Tracheal epithelial cell (primary cell): ENCODE measurements at places on chromosomes 1 and 21. TPM values are rescaled to one million over a fixed set of nuclear protein-coding genes. Genes with fewer than 3 reads are reported as not detected.

CD164L2 gene
- total RNA-seq, result 1.2 and 4.0 TPM in 2 replicates

FAM163A gene
- not detected in 2 replicates for total RNA-seq

SUSD4 gene
- total RNA-seq, result under 0.01 and 0.21 TPM in 2 replicates

HOOK1 gene
- total RNA-seq, result 9.2 and 11.1 TPM in 2 replicates

OR2L2 gene
- total RNA-seq, result under 0.01 TPM in 1 of 2 replicates, not detected in the other

CD1D gene
- 0.96 and 3.8 TPM in 2 replicates for total RNA-seq

OR14K1 gene
- not detected in 2 replicates for total RNA-seq

SLFNL1 gene
- total RNA-seq, result under 0.01 TPM in 1 of 2 replicates, not detected in the other

TIAM1 gene
- total RNA-seq, result 10.2 and 13.7 TPM in 2 replicates

LBR gene
- 24.3 and 31.8 TPM in 2 replicates for total RNA-seq

KCNA10 gene
- total RNA-seq, result not detected in 2 replicates

ACTL8 gene
- not detected in 2 replicates for total RNA-seq

RPTN gene
- 0.21 and 0.72 TPM in 2 replicates for total RNA-seq

FMO5 gene
- total RNA-seq, result 0.43 and 1.2 TPM in 2 replicates

TNFAIP8L2 gene
- not detected in 2 replicates for total RNA-seq

PLCH2 gene
- total RNA-seq, result 91.0 and 107 TPM in 2 replicates

COP1 gene
- total RNA-seq, result 47.0 and 52.6 TPM in 2 replicates

TIE1 gene
- total RNA-seq, result 0.85 and 3.6 TPM in 2 replicates

EPHA10 gene
- total RNA-seq, result 0.24 TPM in 1 of 2 replicates, not detected in the other

CLIC4 gene
- 124 and 139 TPM in 2 replicates for total RNA-seq

ADGRL4 gene
- total RNA-seq, result under 0.01 and 0.96 TPM in 2 replicates

TDRD10 gene
- not detected in 2 replicates for total RNA-seq
